ENCODE measurements at places on chromosomes 5 and 9. TPM values are rescaled to one million over a fixed set of nuclear protein-coding genes. Genes with fewer than 3 reads are reported as not detected.
A peak's percentile ranks its signal among the peaks of the same experiment; 100 is the strongest.

TLX3 gene
- not detected for total RNA-seq

LHX3 gene
- total RNA-seq: not detected

FOXD4L5 gene
- total RNA-seq: 0.09 TPM

CENPH gene
- 2.7 TPM for total RNA-seq

OLFM1 gene
- 19.0 TPM for total RNA-seq

LRRC70 gene
- 2.5 TPM for total RNA-seq

ARHGEF28 gene
- 1.7 TPM for total RNA-seq

AFAP1L1 gene
- total RNA-seq: 45.0 TPM

CAMK2A gene
- total RNA-seq: 18.4 TPM

DNA sequence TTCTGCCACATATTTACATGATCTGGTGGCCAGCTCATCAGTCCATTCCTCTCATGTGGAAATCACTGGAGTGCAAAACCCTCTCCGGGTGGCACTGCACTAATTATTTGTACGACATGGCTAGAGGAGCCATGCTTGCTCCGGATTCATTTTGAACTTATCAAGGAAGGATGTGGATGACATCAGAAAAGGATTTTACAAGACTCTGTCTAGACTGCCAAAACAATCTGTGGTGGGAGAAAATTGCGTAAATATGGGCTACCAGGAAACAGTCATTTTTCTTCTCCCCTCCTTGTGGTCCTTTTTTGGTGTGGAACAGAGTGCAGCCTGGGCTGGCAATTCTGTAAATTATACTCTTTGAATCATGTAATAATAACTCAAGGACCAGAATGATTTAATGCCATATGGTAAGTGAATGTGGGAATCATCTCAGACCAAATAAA, 123.4 kb upstream of the IFNE start:
- DNase-seq: no peak

DNA sequence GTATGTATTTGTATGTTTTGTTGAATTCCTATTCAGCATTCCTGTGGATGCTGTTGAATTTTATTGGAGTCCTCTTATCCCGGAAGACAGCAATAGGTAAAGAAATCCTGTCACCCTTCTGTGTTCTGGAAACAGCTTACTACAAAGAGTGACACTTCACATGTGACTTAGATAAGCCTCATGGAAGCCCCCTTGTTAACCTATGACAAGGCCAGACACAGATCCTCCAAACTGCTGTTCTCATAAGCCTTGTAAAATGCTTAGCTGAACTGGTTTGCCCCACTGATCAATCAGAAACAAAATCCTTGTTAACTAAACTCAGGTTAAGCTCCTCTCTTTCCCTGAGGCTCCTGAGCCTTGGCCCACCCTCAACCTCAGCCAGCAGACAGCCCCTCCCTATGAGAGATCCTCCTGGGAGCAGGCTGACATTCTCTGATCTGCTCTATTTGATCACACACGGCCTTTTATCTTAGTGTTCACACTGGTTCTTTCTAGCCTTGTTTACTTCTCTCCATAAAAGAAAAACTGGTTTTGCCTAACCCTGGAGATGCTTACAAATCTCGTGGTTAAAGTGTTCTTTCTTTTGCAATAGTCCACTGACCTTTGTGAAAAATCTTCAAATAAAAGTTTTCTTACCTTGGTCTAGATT, 29.4 kb upstream of the ATP6V1G1 start:
- no peak for DNase-seq

- DNase-seq: no peak
These were observed 8.9 kb downstream of the CSF2 start for GRCh38 chr5:132082329-132083023.

DNA sequence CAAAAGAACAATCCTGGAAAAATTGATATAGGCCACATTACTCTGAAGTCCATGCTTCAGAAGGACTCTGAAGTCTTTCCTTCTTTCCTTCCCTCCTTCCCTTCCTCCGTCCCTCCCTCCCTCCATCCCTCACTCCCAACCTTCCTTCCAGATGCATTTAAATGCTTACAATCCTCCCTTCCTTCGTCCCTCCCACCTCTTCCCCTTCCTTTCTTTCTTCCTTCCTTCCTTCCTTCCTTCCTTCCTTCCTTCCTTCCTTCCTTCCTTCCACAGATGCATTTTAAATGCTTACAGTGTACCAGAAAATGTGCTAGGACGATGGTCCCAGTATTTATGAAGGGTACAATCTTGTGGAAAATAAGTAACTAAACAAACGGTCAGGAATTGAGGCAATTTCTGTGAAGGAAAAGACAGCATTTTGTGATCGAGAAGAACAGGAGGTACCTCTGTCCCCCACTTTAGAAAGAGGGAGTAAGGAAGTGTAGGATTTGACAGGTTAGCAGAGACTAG, 181.3 kb upstream of the TUT7 start:
- DNase-seq: no peak

GRCh38 chr9:126869368-126869767, 8.9 kb downstream of the ZBTB34 start:
- DNase-seq: no peak

- no peak for DNase-seq
These were observed 29.2 kb upstream of the RASGRF2 start for GRCh38 chr5:80930940-80931339.

- no peak for DNase-seq
These were observed 17.2 kb upstream of the ADAMTSL1 start for GRCh38 chr9:18456624-18457237.

DNA sequence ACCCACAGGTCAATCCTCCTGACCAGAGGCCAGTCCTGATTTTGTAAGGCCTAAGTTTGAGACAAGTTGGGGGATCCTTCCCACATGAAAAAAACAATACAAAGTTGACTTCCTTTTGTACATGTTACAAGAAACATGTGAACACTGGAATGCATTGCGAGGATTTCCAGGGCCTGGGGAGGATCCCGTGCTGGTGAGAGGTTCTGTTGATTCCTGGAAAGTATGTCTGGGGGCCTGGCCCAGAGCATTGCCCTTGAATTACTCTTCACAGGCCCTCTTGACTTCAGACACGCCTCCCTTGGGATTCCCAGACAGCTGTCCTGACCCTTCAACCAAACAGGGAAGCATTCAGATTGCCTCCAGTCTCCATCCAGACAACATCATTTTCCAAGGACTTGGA, 234.2 kb upstream of the IRX2 start:
- no peak for DNase-seq

DNA sequence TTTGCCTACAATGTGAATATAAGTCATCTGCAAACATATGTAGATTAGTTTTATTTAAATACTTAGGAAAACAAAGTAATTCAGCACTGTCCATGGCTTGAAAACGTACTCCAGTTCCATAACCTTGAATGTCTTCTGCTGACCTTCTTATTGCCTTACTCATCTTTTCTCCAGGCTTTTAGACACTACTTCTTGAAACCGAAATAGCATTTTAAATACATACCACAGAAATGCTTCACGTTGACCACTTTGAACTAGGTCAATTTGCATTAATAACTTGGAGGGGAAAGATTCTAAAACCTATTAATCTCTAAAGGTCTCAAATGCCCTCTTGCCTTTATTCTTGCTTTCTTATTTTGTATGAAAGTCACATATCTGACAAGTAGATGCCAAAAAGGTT, 995.4 kb upstream of the ACO1 start:
- no peak for DNase-seq

GRCh38 chr5:59810041-59810440, 83.5 kb downstream of the PDE4D start:
- DNase-seq: peak; percentile 87

- DNase-seq: no peak
These were observed 1032.5 kb downstream of the DTWD2 start for GRCh38 chr5:117955831-117956230.

DNA sequence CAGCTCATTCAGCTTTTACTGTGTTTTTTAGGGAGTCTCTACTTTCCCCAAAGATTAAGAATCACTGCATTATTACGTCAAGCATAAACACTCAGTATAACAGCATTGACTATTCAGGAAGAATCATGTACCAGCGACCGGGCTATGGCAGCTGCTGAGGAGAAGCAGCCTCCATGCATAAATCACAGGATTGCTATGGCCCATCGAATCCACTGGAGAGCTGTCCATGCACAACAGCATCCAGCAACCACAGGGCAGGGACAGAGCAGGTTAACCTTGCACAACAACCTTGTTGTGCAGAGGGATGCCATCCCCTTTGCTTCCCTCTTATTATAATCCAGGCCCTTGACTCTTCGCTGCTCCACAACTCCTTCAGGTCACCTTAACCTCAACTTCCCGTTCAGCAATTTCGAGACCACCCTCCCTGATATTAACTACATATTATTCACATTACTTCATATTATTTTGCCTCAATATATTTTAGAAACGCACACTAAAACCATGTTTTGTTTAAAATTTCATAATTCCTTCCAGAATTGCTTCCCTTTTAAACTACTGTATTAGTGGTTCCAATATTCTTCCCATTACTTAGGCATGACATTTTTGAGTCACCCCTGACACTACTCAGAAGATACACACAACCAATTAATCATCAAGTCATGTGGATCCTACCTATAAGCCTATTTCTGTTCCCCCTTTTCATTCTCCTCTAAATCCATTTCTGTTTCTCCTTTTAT, 991 bp downstream of the IARS1 start:
- no peak for DNase-seq

DNA sequence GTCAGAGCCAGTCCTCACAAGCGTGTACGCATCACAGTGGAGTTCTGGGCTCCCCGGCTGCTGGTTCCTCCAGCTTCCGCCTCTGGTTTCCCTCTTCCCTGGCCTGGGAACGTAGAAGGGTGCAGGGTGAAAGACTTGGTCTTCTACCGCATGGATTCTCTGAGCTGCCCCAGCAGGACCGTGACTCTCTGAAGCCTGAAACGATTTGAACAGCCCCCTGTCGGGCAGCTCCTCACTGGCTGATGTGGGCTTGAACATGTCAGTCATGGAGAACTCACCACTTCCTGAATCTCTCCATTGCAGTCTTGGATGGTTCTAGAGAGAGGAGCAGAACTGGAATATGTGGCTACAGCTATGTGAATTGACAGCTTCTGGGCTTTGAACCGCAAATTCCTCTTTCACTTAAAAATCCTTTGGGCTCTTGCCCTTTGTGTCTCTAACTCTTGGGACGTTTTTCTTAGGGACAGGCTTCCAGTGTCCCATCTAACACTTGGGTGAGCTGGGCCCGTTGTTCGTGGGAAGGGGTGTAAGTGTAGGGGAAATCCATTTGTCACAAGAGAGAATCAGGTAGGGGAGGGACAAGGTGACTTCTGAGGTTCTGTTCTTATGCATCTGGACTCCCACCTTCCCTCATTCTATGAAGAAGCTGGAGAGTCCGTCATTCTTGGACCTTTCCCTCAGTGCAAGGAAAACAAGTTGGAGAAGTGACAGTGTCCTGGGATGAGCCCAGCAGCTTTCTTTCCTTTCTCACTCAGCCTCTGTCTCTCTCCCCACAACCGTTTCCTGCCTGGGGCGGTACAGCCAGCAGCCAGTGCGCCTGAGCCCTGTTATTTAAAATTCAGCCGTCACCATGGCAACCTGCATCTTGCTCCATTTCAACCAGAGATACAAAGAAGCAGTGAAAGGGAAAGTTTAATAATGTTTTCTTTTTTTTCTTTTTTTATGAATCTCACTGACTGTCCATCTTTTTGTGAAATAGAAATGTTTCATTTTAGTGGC, 84.7 kb downstream of the PTTG1 start:
- peak; percentile 57 for DNase-seq

GRCh38 chr5:82591021-82591515, 312.9 kb upstream of the RPS23 start:
- DNase-seq: no peak

- DNase-seq: no peak
These were observed 20.5 kb downstream of the ELP1 start for GRCh38 chr9:108913391-108913790.

DNA sequence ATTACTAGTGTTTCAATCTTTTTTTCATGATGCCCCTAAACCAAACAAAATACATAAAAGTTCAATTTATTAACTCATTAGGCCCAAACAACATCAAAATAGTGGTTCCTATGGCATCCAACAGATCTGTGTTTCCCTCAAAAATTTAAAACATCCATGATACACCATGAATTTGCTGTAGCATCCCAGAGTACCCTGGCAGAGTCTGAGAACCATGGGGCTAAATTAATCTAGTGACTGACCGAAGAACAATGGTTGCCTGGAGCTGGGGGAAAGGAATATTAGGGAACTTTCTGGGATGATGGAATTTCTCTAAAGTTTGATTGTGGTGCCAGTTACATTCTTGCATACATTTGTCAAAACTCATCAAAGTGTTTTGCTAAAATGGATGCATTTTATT, 79.5 kb upstream of the TRIO start:
- DNase-seq: no peak

DNA sequence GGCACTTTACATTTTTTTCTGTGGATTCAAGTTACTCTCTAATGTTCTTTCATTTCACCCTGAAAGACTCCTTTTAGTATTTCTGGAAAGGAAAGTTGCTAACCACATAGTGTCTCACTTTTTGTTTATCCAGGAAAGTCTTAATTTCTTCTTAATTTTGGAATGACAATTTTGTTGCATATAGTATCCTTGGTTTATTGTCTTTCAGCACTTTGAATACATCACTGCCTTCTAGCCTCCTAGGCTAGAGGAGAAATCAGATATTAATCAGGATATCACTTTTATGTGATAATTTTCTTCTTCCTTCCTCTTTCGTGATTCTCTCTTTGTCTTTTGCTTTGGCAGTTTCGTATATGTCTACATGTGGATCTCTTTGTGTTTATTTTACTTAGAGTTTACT, 11.4 kb downstream of the ADGRV1 start:
- DNase-seq: no peak

Measured in right cardiac atrium (tissue), 5 donors.